ENCODE measurements at places on chromosomes 7 and 10.

GRCh38 chr10:103915796-103916195 is 2.2 kb downstream of the STN1 start:
- DNase-seq: no peak

GRCh38 chr7:16833373-16833772 is 28.6 kb upstream of the AGR2 start:
- no peak for DNase-seq

GRCh38 chr10:88920198-88920597 is 32.4 kb downstream of the ACTA2 start:
- DNase-seq: no peak

GRCh38 chr10:99872367-99873162 is 90.1 kb downstream of the ABCC2 start:
- DNase-seq: no peak

GRCh38 chr10:21514818-21515351 is 10.6 kb downstream of the SKIDA1 start:
- no peak for DNase-seq

GRCh38 chr10:85446827-85447226 is 919.8 kb downstream of the GRID1 start:
- DNase-seq: no peak

GRCh38 chr10:17519457-17519856 is 65.1 kb upstream of the ST8SIA6 start:
- no peak for DNase-seq

DNA sequence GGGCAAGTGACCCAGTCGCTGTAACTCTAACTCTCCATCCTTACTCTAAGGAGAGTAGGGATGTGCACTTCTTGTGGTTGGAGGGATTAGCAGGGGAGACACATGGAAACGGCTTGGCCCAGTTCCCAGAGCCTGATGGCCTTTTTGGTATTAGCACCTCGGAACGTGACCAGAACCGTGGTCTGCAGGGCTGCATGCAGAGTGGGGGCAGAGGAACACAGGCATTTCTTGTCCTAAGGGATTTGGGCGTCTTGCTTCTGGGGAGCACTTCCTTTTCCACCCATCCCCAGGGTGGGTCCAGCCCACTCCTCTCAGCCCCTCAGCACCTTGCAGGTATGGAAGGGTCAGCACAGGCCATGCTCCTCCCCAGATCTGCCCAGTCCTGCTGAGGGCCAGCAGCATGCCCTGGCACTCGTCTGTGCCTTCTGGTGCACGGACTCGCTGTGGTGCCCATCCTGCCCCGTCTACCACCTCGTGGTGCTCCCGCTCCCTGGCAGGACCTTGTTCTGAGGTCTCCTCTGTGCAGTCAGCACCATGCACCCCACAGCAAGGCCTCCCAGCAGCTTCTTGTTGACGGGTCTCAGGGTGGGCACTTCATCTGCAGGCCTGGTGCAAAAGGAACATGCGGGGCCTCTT is 109.6 kb downstream of the ACTR3B start:
- no peak for DNase-seq

- DNase-seq: no peak
These were observed 61.2 kb downstream of the AHR start for GRCh38 chr7:17359610-17360009.

DNA sequence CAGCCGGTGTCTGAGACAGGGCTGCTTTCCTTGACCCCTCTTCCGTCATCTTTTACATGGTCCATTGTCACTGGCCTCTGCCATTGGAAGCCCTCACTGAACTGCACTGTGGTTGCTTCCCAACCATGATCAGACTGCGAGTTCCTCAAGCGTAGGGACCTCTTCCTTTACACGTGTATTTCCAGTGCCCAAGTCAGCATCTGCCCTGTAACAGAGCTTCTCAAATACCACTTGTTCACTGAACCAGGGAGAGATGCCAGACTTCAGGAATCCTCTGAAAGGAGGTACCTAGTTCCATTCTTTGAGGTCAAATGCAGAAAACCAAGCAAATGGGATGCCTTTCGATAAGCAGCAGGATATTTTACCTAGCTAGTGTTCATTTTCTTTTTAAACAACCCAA is 145.1 kb downstream of the NRP1 start:
- DNase-seq: no peak

DNA sequence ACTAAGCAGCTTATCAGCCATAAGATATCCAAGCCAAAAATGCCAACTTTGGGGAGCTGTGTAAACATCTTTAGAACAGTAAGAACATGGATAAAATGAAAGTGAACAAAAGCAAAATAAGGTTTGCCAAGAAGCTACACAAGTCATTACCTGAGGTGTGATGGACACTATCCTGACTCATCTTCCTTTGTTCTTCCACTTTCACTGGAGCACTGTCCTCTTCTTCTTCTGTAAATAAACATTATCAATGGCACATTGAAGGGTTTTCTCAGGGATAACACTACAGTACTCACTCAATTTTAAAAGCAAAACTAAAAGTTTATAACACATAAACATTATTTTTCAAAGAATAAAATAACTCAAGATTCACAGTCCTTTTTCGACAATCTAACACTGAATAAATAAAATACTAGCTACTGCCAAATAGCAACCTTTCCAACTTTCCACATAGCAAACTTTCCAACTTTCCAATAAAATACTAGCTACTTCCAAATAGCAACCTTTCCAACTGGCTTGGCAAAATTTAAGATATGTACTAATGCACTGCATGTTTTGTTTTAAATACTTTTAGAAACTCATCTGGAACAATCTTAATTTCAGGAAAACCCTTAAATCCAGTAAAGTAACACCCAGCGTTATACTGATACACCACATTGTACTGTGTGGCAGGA is 174.1 kb downstream of the SKAP2 start:
- no peak for DNase-seq

DNA sequence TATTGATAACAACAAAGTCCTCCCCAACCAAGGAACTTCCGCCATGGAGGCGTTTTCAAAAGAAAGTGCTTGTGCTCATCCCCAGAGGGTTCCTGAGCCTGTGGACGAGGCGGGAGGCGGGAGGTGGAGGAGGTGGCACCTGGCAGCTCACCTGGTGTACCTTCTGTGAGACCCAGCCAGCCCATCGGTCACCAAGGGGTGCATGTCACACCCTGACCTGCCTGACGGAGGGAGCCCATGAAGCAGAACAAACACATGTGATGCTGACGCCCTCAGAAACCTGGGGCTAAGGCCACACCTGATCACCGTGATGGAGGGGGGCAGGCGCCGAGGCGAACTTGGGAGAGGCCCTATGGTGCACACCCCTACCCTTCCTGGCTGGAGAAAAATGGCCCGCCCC is 458.8 kb downstream of the DNAJB6 start:
- DNase-seq: no peak

- DNase-seq: no peak
These were observed 79.7 kb upstream of the LYZL2 start for GRCh38 chr10:30709229-30709628.

DNA sequence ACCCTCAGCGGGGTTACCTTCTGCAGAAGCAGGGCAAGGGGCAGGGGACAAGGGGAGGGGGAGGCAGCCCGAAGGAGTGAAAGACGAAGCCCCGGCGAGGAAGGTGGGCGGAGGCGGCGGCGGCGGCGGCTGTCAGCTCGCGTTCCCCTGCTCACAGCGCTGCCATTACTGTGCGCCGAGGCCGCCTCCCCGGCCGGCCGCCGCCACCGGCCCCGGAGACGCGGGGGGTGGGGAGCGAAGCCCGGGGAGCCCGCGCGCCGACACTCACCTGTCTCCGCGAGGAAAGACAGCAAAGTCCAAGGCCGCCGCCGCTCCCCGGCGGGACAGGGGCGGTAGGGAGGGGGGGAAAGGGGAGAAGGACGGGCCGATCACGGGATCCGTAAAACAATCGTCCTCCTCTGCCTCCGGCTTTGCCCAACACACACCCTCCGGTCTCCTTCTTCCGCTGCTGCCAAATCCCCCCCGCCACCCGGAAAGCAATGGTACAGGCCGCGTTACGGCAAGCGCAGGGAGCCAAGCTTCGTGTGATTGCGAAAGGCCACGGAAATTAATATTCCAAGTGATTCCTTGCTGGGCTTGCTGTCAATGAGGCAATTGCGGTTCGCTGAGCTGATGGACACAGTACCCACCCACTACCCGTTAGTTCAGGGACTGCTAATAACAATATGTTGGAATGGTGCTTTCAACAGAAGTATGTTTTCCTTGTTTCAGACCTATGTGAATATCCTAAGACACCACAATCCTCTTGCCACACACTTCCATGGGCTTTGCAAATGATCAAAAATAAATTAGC is at the start of gene CUL2:
CUL2 (minus strand) TSS at position 180 of the 793 bp plus-strand sequence. CDS start 19,024 bp downstream, outside the sequence.
- DNase-seq: peak; percentile 11

DNA sequence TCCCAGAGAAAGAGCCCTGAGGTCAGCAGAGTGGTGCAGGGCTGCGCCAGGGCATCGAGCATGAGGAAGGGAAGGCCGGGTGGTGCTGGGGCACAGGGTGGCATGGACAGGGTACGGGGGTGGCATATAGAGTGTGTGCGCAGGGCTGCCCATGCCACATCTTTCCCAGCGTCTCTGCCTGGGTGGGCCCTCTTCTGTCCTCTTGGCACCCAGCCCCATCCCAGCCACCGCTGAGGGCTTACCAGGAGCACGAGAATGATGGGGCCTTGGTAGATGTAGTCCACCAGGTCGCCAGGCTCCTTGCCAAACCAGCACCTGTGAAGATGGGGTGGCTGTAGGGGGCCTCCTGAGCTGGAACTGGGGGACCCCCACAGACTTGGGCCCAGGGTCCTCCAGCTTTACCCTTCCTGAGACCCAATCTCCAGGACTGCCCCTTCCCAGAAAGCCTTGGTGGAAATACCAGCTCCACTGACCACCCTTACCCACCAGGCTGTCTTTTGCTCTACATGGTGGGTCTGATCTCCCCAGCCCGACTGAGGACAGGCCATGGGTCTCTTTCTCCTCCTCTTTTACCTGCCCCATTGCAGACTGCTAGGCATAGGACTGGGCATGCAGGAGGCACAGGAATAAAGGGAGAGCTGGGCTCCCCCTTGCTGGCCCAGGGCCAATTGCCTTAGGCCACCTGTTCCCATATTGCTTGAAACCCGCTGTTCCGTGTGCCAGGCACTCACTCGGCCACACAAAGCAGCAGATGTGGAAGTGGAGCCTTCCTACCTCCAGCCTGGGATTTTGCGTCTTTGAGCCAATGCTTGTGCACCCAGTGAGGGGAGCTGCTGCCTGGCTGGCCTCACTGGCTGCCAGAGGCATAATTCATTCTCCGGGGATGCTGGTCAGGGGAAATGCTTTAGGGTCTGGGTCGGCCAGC is 21.7 kb downstream of the CRHR2 start:
- DNase-seq: no peak

DNA sequence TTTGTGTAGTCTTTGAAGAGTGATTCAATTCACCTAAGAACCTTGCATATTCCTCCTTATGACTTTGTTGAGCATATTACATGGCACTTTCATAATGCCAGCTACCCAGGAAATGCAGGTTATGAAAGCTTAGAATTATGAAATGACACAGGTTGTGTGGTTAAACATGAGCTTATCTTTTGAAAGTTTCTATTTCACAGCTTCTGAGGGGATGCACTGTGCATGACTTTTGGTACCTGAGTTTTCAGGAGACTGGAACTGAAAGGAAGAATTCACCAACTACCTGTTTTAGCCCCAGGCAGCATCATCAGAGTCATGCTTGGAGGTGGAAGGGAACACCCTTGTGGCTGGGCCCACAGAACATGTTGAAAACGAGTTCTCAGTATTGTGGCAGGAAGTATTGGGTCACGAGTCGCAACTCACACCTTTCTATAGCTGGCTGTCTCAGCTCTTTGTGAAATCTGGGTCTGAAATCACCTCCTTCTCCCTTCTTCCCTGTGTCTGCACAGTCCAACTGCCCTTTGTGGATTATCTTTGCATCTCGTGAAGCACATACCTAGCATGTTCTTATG is 228.2 kb downstream of the PTEN start:
- no peak for DNase-seq

DNA sequence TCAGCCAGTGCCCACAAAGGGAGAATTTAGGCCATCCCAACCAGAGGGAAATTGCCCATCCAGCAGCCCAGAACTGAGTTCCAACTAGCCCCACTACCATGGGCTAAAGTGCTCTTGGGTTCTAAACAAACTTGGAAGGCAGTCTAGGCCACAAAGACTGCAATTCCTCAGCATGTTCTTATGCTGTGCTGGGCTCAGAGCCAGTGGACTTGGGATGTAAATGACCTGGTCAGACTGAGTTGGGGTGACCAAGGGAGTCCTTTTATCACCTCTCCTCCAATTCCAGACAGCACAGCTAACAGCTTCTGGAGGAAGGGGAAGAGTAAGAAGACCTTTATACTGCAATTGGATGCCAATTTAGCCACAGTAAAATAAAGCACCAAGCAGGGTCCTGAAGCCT is 607.2 kb upstream of the KCND2 start:
- DNase-seq: no peak

DNA sequence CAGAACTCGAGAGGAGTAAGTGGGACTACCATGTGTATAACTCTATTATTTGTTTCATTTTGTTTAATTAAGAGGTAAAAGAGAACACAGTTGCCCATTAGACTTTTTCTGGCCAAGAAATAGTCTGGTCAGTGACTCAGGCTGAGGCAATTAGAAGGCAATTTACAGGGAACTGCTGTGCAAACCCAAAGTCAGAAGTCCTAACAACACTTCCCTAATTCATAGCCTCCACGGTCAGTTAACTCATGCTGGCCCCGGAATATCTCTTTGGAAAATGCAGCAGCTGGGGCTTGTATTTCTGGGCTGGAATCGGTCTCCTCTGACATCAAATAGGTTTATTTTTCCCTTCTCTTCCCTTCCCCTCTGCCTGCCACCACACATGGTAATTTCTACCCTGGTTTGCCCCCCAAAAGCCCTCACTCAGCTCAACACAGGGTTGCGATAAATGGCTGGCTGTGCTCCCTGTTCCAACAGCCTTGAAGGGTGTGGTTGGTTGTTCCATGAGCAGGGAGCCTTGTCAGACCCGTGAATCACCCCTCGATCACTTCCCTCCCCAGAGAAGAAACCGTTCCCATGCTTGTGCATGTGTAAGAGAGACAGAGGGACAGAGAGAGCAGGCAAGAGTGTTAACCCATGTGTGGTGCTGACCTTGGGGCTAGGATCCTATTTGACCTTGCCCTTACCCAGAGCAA is 5.3 kb downstream of the SH3PXD2A start:
- DNase-seq: no peak

GRCh38 chr7:25862261-25863004 is 289.6 kb upstream of the NFE2L3 start:
- no peak for DNase-seq

DNA sequence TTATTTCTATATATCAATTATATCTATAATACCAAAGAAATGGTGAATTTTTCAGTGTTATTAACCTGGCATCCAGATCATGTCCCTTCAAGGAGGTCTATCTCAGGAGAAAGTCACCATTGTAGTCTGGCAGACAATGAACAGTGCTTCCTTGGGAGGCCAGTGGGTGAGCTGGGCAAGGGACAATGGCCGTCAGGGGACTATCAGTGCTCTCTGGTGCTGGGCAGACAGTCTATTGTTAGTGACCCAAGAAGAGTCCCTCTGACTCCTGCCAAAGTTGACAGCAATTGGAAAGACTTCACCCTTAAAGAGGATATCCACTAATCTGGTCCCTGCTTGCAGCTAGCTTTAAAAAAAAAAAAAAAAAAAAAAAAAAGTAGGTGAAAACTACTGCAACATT is 7.1 kb downstream of the JAZF1 start:
- DNase-seq: no peak

GRCh38 chr10:95435548-95436279 is 125.5 kb downstream of the SORBS1 start:
- no peak for DNase-seq

GRCh38 chr10:72852508-72852907 is 41.0 kb upstream of the OIT3 start:
- no peak for DNase-seq
